Neural progenitor cell (in vitro differentiated cells): ENCODE measurements at places on chromosomes 5 and 9.

GRCh38 chr9:95167998-95168397 lies 149.5 kb downstream of the FANCC start:
- peak; percentile 85 for DNase-seq

DNA sequence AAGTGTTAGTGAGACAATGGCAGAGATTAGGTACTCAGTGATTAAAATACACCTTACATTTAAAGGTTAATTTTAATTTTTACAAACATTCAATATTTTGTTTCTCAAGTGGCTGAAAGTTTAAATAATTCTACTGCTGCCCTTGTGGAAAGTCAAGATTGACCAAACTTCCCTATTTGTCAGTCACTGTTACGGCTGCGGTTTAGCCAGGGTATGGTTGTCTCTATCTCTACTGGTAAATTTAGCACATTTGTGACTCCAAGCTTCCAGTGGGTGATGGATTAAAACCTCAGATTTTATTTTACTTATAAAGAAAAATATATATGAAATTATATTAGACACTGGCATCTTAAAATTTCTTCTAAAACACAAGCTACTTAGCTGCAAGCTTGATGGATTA lies 368.4 kb downstream of the CDH18 start:
- no peak for DNase-seq

DNA sequence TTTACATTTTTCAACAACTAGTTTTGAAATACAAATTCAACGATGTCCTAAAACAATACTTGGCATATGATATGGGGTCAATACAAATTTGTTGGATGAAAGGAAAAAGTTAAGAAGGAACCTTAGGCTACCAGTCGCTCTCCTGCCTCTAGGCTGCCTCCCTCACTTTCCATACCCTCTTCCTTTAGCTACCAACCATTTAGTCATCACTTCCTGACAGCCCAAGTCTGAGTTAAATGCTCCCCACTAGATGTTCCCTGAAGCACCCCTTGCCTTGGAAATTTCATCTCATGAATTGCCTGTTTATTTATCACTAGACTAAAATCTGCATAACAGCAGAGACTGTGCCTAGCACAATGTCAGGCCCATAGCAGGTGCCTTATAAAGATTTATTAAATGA lies 2.7 kb upstream of the LARS1 start:
- no peak for DNase-seq

DNA sequence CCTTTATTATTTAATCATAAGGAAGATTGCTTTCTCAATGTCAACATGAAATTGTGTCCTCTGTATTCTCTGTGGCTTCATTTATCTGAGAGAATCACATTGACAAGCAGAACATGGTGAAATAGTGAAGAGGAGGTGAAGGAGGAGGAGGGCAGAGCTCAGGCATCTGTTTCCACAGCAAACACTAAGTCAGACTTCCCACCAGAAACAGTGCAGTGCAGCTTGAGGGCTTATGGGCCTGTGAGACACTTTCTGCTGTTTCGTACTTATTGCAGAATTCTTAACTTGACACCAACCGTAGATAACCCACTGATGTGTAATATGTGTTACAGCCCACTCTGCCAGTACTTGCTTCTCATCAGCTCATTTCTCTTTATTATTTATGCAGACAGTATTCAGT lies 386.3 kb downstream of the DIRAS2 start:
- DNase-seq: no peak

GRCh38 chr5:107447587-107447986 lies 223.2 kb downstream of the EFNA5 start:
- DNase-seq: no peak

DNA sequence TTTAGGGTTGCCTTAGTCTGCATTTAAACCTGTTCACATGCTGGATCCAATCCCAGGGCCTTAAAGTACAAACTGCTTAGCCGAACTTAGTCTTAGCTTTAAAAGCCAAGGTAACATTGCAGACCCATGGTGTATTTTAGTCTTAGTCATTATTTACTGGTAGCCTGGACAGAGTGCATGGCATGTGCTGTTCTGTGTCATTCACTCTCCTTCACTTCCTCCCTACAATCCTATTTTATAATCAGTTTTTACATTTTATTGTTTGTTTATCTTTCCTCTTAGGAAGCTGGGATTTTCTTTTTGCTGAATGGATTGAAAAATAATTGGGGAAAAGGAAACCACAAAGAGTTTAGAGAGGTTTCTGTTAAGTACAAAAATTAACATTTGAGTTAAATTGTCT lies 29.4 kb upstream of the TAL2 start:
- DNase-seq: no peak

DNA sequence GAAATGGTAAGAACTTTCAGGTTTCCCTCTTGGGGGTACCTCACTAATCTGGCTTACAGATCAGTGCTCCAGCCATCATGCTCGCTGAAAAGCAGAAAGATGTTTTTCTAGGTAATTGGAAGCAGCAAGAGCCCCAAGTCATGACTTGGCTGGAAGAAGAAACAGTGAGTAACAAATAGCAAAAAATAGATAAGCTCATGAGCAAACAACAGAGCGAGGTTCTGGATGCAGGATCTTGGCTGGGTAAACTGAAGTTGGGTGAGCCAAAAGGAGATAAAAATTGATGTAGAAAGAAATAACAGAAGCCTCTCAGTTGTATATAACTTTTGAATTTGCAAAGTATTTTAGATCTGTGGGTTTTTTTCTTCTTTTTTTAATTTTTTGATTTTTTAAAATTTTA lies 110.1 kb downstream of the INSYN2B start:
- DNase-seq: no peak

- DNase-seq: peak; percentile 17
These were observed 138.5 kb upstream of the TYRP1 start for GRCh38 chr9:12554636-12555035.

DNA sequence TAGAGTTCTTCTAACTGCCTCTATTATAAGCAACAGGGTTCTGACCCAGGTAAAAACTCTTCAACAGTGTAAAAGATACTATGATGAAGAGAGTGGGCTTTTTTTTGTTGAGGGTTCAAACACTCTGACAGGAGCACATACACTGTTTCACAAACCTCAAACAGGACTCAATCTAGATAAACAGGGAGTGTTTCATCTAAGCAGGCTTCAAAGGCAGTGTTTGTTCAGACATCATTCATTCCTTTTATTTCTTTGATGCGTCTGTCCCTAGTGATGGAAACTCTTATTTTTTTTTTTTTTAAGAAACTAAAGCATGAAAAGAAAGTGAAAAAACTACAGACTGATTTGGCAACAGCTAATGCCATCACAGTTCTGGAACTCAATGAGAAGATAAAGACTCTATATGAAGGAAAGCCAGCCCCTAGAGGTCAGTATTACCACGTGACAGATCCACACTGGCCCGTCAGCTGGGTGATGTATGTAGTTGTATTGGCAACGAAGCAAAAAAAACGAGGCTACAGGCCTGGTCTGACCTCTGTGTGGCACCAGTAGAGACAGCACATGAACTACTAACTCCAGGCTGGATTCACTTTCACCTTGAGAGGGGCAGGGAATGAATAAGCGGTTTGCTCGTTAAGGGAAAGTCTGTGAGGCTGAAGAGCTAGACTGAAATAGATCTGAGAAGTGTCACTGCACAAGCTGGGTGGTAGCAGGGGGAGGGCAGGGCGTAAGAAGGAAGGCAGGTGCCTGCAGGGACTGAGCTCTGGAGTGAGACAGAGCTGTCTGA lies 172.2 kb downstream of the CCDC192 start:
- DNase-seq: peak; percentile 71

GRCh38 chr5:83632874-83633273 lies 87.8 kb downstream of the HAPLN1 start:
- no peak for DNase-seq

GRCh38 chr9:105673850-105674387 lies 11.7 kb downstream of the TAL2 start:
- DNase-seq: no peak

- no peak for DNase-seq
These were observed 13.5 kb upstream of the SLC28A3 start for GRCh38 chr9:84354035-84354434.

DNA sequence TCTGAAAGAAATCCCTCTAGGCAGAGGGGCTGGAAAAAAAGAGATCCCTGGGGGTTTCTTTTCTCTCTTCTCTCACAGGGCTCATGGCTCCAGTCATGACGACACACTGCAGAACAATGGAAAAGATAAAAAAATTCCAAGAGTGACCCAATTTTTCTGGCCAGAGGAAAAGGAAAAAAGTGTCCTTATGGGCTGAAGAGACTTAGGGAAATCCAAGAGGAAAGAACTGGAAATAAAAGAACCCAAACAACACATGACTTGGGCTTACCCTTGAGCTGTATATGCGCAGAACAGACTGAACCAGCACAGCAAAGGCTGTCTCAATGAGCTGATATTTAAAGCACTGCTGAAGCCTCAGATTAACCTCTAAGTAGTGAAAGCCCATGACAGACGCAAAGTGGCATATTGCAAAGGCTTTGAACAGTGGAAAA lies 102.4 kb downstream of the SMIM23 start:
- DNase-seq: no peak

DNA sequence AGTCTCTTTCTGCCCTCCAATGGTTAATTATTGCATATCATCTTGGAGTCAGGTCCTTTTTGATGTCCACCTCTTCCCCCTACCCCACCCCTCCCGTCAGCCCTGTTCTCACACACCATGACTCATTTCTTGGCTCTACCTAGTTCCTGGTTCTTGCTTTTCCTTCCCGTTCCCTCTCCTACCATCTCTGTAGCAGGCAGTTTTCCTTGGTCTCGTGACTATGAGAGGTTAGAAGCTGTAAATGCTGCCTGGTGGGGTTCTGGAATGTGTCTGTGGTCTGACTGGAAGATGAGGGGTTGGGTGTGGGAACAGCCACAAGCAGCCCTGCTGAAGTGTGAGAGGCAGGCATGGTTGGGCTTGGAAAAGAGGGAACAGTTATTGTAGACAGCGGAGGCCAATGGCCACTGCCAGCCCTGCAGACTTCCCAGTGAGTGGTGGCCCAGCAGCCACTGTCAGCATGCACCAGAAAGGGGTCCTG lies 18.2 kb downstream of the SLC22A5 start:
- DNase-seq: no peak

DNA sequence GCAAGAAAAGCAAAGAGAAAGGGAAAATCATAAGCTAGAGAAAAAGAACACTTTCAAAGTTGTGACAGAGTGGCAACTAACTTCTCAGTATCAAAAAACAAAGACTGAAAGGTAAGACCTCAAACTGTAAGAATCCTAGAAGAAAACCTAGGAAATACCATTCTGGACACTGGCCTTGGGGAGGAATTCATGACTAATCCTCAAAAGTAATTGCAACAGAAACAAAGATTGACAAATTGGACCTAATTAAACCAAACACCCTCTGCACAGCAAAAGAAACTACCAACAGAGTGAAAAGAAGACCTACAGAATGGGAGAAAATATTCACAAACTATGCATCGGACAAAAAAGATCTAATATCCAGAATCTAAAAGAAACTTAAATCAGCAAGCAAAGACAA lies 79.1 kb downstream of the FEM1C start:
- DNase-seq: no peak

- no peak for DNase-seq
These were observed 128.1 kb upstream of the LMX1B start for GRCh38 chr9:126485662-126486061.

GRCh38 chr5:64923151-64923685 lies 154.5 kb downstream of the CWC27 start:
- no peak for DNase-seq

DNA sequence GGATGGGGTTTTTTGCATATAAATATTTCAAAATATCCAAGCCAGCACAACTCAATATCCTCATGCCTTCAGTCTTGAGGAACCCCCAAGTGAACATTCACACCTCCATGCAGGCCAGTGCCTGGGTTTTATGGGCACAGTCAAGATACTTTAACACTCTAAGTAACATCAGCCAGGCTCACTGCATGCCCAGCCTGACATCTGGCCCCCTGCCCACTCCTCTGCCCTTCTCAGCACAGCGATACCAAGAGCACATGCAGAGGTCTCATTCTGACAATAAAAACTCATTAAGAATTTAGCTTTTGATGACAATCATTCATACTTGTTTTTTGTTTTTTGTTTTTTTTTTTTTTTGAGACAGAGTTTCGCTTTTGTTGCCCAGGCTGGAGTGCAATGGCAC lies 250.0 kb downstream of the CWC27 start:
- DNase-seq: no peak

DNA sequence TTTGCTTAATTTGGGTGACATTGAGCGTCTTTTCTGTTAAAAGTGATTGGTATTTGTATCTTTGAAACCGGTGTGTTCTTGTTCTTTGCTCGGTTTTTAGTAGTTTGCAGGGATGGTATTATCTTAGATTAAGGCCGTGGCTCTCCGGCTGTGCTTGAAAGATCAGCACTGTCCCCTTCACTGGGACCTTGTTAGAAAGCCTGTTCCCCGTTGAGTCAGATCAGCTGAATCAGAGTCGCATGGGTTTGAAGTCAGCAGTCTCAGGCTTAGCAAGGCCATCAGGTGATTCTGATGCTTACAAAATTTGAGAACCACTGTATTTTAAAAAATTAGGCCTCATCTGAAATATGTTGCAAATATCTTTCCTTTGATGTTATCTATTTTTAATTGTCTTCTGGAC lies 5.0 kb downstream of the DIRAS2 start:
- DNase-seq: no peak

GRCh38 chr5:138179277-138179857 lies 455 bp downstream of the KIF20A start:
- DNase-seq: peak; percentile 48

DNA sequence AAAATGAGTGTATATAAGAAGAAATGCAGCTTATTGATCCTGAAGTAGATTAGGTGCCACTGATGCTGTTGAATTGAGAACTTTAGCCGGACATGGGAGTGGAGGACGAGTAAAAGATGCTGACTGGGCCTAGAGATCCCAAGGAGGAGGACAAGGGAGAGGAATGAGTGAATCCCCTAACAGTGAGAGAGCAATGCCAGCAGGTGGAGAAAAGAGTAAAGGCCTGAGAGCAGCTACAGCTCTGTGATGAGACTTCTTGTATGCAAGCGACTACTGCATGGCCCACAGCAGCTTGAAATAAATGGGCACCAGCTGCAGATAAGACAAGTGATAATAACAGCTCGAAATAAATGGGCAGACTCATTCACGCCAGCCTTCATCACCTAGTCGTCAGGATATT lies 44.5 kb upstream of the JMY start:
- DNase-seq: peak; percentile 17

DNA sequence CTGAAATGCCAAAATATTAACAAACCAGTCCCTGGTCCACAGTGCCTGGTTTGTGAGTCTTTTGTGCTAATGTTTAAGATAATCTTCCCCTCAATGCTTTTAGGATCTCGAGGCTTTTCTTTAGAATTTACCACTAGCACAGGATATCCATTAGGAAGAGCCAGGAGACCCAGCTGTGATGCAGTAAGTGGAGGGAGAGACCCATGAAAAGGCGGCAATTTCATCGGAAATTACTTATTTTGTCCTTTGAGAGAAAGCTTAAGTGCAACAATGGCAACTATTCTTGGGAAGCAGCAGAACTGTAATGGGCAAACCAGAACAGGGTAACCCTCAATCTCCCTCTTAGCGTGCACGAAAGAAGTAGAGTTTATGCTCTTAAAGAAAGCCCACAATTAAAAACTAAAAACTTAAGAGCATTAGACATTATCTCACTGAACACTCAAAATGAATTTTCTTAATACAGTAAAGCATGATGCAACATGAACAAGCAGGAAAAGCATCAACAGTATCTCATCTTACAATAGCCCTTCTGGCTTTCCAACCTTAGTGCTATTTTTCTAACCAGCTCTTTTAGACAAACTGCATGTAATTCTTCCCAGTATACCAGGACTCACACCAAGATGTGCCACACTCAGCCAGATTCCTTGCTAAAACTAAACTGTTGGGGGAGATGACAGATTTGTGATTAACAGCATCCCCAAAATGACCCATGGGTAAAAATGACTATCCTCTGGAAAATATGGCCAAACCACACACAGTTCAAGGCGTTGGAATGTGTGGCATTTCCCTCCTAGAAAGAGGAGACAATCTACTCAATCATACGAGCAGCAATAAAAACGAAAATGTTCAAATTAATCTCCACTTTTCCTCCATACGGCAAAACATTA lies 36.4 kb downstream of the PWWP2A start:
- peak; percentile 67 for DNase-seq
